ENCODE measurements at places on chromosomes 1 and 21.

DNA sequence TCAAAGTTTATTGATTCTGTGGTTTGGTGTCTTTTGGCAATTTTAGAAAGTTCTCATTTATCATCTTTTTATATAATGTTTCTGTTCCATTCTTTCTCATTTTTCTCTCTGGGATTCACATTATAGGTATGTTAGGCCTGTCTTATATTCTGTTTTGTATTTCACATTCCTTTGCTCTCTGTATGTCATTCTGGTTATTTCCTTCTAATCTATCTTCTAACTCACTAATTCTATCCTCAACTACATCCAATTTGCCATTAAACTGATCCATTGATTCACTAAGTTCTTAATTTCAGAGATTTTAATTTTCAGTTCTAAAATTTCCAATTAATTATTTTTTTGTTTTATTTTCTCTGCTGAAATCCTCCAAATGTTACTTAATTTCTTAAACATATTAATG, 234.8 kb downstream of the FOXD2 start:
- DNase-seq = no peak

- DNase-seq = no peak
These were observed 64.4 kb downstream of the PCNT start for GRCh38 chr21:46388206-46388880.

- no peak for DNase-seq
These were observed 28.3 kb downstream of the PRDX6 start for GRCh38 chr1:173505391-173505790.

GRCh38 chr1:112255080-112255479, 140.9 kb upstream of the CTTNBP2NL start:
- DNase-seq = no peak

GRCh38 chr1:245475961-245476516, 321.3 kb downstream of the KIF26B start:
- DNase-seq = no peak

DNA sequence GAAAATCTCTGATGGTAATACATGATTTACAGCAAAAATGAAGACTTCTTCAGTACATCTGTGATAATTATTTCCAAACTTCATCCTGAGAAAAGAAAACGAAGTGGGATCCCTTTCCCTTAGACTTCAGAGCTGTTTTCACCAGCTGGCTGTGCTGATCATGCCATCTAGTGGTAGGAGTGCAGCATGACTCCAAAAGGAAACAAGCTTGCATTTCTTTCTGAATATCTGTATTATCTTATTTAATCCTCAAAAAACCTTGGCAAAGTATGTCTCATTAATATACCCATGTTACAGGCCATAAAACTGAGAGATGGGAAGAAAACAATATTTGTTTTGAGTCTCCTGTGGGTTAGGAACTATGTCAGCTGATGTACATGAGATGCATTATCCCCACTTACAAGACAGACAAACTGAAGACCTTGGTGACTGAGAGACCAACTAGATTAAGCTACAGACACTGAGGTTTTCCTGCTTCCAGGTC, 9.8 kb upstream of the GJA8 start:
- DNase-seq = no peak

DNA sequence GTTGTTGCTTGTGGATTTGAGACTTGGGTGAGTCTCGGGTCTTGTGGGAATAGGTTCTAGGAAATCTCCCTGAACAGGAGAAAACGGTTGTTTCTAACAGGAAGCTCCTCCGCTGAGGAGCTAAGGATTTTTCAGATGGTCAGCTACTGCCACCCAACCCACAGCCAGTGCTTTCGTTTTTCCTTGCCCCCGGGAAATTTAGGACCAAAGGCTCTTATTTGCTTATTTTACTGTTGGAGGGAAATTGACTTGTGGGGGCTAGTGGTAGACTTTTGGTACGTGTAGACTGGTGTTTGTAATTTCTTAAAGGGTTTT, 792 bp downstream of the SNX7 start:
- no peak for DNase-seq

DNA sequence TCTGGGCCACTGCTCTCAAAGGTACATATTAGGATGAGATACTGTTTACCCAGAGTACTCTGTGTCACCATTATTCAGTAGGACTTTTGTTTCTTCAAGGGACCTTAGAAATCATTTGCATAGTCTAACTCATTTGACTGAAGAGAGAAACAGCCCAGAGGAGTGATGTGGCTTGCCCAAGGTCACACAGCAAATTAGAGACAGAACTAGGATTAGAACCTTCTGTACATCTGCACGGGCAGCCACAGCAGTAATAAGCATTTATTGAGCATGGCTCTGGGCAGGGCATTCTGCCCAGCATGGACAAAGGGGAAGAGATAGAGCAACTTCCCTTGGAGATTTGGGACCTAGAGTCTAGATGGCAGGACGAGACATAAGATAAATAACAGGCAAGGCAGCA, 5.7 kb upstream of the NHLH1 start:
- DNase-seq = no peak

- DNase-seq = no peak
These were observed 51.1 kb upstream of the H6PD start for GRCh38 chr1:9183441-9183840.

DNA sequence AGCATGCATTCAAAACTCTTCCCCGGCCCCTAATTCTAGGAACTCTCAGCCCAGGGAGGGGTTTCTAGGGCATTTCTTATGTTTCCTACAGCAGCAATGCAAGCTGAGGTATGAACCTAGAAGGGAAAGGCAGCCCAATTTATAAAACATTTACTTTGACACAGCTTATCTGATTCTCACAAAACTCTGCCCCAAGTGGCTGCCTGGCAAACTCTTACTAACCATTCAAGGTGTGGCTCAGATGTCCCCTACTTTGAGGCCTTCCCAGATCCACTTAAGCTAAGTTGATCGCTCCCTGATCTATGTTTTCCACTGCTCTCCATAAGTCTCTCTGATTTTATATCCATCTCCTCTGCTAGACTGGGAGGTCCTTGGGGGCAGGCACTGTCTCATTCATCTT, 35.4 kb downstream of the AK2 start:
- no peak for DNase-seq

- DNase-seq = no peak
These were observed 23.2 kb downstream of the ERRFI1 start for GRCh38 chr1:8002921-8003320.

GRCh38 chr21:44299458-44300261, at the start of gene PFKL:
TSS of gene PFKL (plus strand) at chr21:44300053. CDS start at chr21:44300106, 53 bp downstream.
- peak; percentile 21 for DNase-seq

- DNase-seq = no peak
These were observed 44.7 kb downstream of the PTGFRN start for GRCh38 chr1:116954440-116954839.

- DNase-seq = no peak
These were observed 41.0 kb downstream of the VANGL1 start for GRCh38 chr1:115682792-115683191.

GRCh38 chr1:31620631-31621497, 3.4 kb downstream of the HCRTR1 start:
- DNase-seq = no peak

DNA sequence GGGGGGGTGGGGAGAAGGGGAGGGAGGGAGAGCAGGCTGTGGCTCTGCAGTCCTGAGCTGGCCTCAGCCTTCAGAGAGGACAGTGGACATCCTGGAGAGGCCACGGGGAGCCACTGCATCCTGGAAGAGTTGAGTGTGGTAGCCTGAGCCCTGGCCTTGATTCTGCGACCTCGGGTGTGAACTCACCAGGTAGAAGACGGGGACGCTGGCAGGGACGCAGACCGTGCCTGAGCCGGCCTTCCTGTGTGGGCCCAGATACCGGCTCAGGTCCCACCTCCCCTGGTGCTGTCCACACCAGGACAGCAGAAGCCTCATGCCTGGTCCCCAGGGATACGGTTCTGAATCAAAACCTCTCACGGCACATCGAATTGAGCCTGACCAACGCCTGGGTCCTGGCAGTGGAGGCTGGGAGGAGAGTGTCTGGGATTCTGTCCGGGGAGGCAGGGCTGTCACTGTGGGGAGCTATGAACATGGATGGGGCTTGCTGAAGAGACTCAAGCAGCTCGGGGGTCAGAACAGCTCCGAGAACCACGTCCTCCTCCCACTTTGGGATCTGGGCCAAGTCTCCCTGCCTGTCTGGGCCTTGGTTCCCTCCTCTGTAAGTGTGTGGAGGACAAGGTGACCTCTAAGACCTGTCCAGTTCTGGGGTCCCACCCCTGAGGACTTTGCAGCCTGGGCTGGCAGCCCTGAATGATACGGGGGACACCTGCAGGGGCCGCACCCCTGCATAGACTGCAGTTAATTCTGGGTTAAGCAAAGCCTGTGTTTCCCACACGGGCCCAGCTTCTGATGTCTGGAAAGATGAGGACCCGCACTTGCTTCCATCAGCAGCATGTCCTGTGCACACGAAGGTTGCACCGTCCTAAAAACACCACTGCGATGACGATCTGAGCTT, 30.4 kb downstream of the RRP1 start:
- no peak for DNase-seq

GRCh38 chr21:15140321-15141019, 75.7 kb upstream of the NRIP1 start:
- no peak for DNase-seq

- no peak for DNase-seq
These were observed 8.8 kb upstream of the SAMSN1 start for GRCh38 chr21:14554948-14555347.

Measured in activated CD4-positive, CD25-positive, alpha-beta regulatory T cell (primary cell).